ENCODE measurements at places on chromosomes 4 and X. TPM values are rescaled to one million over a fixed set of nuclear protein-coding genes. Genes with fewer than 3 reads are reported as not detected.
A peak's percentile ranks its signal among the peaks of the same experiment; 100 is the strongest.

The ARSJ gene
- polyA plus RNA-seq: 1.6 TPM

The NAA11 gene
- polyA plus RNA-seq: 17.9 TPM

The YTHDC1 gene
- polyA plus RNA-seq: 56.5 TPM

The SLBP gene
- polyA plus RNA-seq: 118 TPM

The MXRA5 gene
- polyA plus RNA-seq: 8.6 TPM

The TLR8 gene
- 1.3 TPM for polyA plus RNA-seq

The UGT2B10 gene
- 1.5 TPM for polyA plus RNA-seq

DNA sequence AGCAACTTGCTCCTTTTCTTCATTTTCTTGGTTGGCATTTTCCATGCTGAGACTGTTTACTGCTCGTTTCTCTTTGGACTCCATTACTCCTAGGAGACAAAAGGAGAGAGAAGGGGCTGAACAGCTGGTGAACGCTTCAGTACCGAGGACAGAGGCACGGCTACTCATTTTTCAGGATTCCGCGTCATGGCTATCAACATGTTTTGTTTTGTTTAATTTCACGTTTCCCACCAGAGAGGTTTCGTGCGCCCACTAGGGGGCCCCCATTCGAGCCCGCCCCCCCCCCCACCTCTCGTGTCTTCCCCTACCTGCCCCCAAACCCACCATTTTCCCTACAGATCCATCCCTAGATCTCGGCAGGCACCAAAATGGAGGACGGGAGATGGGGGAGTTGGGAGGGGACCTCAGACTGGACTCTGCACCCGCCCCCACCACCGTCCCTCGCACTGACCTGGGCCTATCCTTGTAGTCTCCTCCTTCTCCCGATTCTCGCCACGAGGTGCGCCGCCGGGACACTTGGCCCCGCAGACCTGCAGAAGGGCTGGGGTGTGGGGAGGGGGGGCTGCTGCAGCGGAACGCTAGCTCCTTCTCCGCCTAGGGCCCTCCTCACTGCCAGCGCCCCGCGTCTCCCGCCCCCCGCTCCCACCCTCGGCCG is 653 bp downstream of the BEX1 start:
- no peaks in the 10 kb centered on the region for H3K36me3 ChIP-seq
- H3K4me3 ChIP-seq: peak overlapping the region; percentile 66
- peak overlapping the region; percentile 82 for H3K27ac ChIP-seq
- peak; percentile 58 for DNase-seq
- no peaks in the 10 kb centered on the region for H3K4me1 ChIP-seq

DNA sequence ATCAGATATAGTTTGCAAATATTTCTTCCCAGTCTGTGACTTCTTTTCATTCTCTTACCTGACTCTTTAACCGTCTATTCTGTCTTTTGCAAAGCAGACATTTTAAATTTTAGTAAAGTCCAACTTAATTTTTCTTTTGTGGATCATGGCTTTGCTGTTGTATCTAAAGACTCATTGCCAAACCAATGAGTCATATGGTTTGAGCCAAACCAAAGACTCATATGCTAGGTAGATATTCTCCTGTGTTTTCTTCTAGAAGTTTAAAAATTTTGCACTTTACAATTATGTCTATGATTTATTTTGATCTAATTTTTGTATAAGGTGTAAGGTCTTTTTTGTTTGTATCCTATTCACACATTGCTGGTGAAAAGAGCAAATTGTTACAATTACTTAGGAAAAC is 446.8 kb downstream of the ANKRD50 start:
- no peak overlapping the region for H3K4me3 ChIP-seq
- H3K27me3 ChIP-seq: no peaks in the 10 kb centered on the region

- DNase-seq: no peak
- no peaks in the 10 kb centered on the region for H3K36me3 ChIP-seq
- H3K4me1 ChIP-seq: no peaks in the 10 kb centered on the region
These were observed 2141.9 kb upstream of the AGA start for GRCh38 chr4:179584101-179584500.

DNA sequence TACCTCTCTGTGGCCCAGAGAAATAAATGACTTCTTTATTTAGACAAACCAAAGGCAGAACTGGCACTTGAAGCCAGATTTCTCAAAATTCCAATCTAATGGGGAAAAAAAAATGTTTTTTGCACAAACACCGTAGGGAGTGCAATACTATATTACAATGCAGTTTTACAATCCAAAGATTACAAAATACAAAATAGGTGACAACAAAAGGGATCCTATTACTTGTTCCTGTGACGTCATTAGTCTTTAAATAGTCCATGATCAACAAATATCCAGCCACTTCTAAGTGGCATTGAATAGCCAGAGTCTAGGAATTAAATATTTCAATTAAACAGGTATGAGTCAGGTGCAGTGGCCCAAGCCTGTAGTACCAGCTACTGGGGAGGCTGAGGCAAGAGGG is 3.0 kb upstream of the APBB2 start:
- peak overlapping the region; percentile 79 for H3K27ac ChIP-seq
- no peaks in the 10 kb centered on the region for H3K4me1 ChIP-seq
- H3K36me3 ChIP-seq: no peaks in the 10 kb centered on the region
- no peak for DNase-seq
- H3K4me3 ChIP-seq: no peak overlapping the region
- H3K27me3 ChIP-seq: no peaks in the 10 kb centered on the region

GRCh38 chr4:116942315-116942714 is 143.1 kb downstream of the TRAM1L1 start:
- no peak for DNase-seq
- no peak overlapping the region for H3K4me3 ChIP-seq
- no peaks in the 10 kb centered on the region for H3K27me3 ChIP-seq
- no peaks in the 10 kb centered on the region for H3K36me3 ChIP-seq
- H3K27ac ChIP-seq: no peak overlapping the region
- no peaks in the 10 kb centered on the region for H3K4me1 ChIP-seq

DNA sequence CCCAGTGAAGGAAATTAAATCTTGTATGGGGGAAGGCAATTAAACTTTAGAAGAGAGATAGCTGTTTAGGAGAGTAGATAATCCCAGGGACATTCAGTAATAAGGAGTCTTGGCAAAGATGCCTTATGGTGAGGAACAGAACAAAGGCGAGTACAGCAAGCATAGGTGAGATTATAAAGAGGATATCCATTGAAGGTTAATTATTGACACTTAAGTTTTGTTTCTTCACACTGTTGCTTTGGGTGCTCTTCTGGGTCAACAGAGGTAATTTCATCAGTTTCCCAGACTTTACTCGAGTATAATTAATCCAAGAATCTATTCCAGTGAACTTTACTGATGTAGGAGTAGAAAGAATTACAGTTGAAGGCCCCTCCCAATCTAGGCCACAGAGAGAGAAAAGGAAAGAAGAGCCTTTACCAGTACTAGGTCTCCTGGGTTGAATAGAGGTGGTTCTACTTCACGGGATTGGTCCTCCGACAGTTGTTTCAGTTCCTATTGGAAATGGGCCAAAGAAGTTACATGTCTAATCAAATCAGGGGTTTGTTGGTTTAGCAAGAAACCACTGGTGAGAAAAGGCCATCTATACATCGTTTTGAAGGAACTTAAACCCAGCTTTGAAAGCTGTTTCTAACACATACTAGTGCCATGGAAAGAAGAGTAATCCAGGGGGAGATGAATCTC is 27.2 kb downstream of the EPGN start:
- no peaks in the 10 kb centered on the region for H3K36me3 ChIP-seq
- DNase-seq: no peak
- H3K4me3 ChIP-seq: no peak overlapping the region
- H3K27ac ChIP-seq: no peak overlapping the region

DNA sequence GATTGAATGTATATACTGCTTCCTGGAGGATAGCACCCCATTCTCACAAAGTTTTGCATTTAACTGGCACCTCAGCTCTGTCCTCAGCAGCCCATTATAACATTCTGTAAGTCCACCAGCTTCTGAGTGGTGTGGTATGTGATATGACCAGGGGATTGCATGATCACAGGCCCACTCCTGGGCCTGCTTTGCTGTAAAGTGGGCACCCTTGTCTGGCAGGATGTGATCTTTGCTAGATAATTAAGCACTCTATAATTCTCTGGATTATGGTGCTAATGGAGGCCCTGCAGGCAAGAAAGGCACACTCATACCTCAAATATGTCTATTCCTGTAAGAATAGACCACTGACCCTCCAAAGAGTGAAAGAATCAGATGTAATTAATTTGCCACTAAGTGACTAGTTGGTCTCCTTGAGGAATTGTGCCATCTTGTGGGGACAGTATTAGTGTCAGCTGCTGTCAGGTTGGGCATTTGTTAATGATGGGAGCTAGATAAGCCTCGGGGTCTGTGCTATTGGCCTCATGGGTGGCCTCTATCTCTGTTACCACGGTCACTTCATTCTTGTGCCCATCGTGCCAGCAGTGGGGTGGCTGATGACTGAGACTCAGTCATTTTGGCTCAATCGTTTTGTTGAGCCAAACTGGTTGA is 2.2 kb upstream of the CFI start:
- no peak overlapping the region for H3K4me3 ChIP-seq
- no peaks in the 10 kb centered on the region for H3K36me3 ChIP-seq
- H3K27ac ChIP-seq: no peak overlapping the region
- DNase-seq: peak; percentile 40
- H3K4me1 ChIP-seq: no peaks in the 10 kb centered on the region

DNA sequence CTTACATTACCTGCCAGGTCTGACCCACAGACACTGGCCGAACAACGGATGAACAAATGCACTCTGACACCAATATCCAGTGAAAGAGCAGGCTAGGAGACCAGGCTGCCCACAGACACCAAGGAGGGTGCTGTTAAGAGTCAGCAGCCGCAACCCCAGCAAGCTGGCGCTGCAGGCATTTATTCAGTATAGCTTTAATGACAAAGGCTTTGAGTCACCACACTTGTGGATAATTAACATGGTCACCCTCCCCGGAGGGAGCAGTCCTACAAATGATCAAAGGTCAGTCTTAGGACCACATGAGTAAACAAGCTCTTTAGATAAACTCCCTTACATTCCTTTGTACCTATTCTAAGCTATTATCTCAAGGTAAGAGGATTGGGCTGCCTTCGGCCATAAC is 368.5 kb upstream of the GRID2 start:
- no peak for DNase-seq
- no peaks in the 10 kb centered on the region for H3K36me3 ChIP-seq
- H3K4me1 ChIP-seq: no peaks in the 10 kb centered on the region
- H3K27ac ChIP-seq: no peak overlapping the region
- no peaks in the 10 kb centered on the region for H3K27me3 ChIP-seq

DNA sequence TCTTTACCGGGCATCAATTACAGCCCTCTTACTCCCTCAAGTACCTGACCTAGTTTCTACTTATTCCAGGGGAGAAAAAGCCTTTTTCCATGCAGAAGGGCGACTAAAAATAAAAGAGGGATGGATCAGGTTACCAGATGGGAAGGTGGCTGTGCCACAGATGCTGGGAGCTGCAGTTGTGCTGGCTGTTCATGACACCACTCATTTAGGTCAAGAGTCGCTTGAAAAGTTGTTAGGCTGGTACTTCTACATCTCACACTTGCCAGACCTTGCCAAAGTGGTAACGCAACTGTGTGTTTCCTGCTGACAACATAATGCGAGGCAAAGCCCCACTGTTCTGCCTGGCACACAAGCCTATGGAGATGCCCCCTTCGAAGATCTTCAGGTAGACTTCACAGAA is 148.4 kb upstream of the FGF16 start:
- no peak overlapping the region for H3K4me3 ChIP-seq
- no peak overlapping the region for H3K27ac ChIP-seq
- no peaks in the 10 kb centered on the region for H3K27me3 ChIP-seq
- DNase-seq: no peak
- no peaks in the 10 kb centered on the region for H3K36me3 ChIP-seq

DNA sequence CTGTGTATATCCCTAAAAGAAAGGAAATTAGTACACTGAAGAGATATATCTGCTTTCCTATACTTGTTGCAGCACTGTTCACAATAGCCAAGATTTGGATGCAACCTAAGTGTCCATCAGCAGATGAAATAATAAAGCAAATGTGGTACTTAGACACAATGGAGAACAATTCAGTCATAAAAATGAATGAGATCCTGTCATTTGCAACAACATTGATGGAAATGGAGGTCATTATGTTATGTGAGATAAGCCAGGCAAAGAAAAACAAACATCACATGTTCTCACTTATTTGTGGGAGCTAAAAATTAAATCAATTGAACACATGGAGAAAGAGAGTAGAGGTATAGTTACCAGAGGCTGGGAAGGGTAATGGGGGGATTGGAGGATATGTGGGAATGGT is 611.9 kb downstream of the STPG2 start:
- no peak for DNase-seq
- H3K27me3 ChIP-seq: no peaks in the 10 kb centered on the region
- no peaks in the 10 kb centered on the region for H3K36me3 ChIP-seq

- H3K4me1 ChIP-seq: no peaks in the 10 kb centered on the region
- no peak overlapping the region for H3K27ac ChIP-seq
- H3K36me3 ChIP-seq: no peaks in the 10 kb centered on the region
- no peaks in the 10 kb centered on the region for H3K27me3 ChIP-seq
These were observed 37.8 kb downstream of the SPCS3 start for GRCh38 chr4:176357359-176358082.

GRCh38 chrX:154695911-154696675 is 42.7 kb upstream of the CTAG2 start:
- no peaks in the 10 kb centered on the region for H3K36me3 ChIP-seq
- H3K27me3 ChIP-seq: no peaks in the 10 kb centered on the region
- no peak overlapping the region for H3K27ac ChIP-seq
- DNase-seq: no peak
- no peak overlapping the region for H3K4me3 ChIP-seq

DNA sequence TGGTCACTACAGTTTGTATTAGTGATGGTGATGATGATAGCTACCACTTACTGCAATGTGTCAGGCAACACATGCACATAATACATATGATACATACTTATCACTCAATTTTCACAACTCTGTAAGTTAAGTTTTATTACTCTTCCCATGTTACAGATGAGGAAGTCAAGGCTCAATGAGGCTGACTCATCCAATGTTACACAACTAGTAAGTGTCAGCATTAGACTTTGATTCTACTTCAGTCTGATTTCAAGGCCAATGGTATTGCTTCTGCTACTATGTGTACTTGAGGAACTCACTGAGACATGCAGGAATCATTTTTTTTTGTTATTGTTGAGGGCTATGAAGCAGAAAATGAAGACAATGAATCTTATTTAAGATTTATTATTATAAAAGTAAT is 96.4 kb upstream of the TRPC5OS start:
- H3K4me3 ChIP-seq: no peak overlapping the region
- H3K27ac ChIP-seq: no peak overlapping the region
- no peak for DNase-seq
- no peaks in the 10 kb centered on the region for H3K27me3 ChIP-seq
- H3K36me3 ChIP-seq: no peaks in the 10 kb centered on the region

- H3K4me3 ChIP-seq: no peak overlapping the region
- no peaks in the 10 kb centered on the region for H3K4me1 ChIP-seq
- no peaks in the 10 kb centered on the region for H3K36me3 ChIP-seq
- no peak for DNase-seq
- H3K27me3 ChIP-seq: no peaks in the 10 kb centered on the region
- H3K27ac ChIP-seq: no peak overlapping the region
These were observed 43.9 kb downstream of the FAM53A start for GRCh38 chr4:1640190-1640589.

Data from testis (tissue), 5 donors.